ENCODE measurements at places on chromosomes 2 and 18. TPM values are rescaled to one million over a fixed set of nuclear protein-coding genes. Genes with fewer than 3 reads are reported as not detected.

- no peak for DNase-seq
Measured at GRCh38 chr2:205892251-205892655, 193.7 kb downstream of the INO80D start.

- DNase-seq, result peak; percentile 75
Measured at GRCh38 chr2:42089340-42089925, 41.6 kb downstream of the PKDCC start.

DNA sequence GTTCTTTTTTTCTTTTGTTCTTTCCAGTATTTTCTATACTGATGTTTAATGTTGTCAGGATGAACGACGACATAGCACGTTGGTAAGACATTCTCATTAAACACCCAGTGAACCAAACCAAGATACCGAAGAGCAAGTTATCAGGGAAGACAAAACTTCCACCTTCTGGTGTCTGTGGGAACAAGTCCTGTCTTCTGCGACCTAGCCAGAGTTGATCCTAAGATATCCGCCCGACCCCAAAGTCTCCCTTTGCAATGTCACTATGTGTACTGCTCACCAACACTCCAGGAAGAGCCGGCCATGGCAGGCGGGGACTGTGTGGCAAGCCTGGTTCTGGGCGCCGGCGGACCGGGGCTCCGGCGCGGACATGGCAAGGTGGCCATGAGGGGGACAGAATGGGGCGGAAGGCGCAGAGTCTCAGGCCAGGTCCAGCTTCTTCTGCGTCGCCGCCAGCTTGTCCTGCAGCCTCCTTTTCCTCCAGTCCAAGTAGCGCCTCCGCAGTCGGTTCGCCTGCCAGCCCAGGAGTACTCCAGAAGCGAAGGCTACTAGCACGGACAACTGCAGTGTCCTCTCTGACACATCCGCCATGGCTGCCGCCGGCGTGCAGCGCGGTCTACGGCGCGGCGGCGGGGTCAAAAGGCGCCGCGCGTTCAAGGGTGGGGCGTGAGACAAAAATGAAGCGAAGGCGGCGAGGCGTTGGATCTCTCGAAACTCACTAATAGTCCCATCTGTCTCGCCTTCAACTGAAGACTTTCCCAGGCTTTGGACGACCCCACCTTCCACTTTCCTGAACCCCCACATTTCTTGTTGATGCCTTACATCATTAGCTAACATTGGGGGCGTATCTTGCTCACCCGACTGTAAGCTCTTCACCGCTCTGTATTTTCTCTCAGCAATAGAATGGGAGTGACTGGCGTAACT is at the start of gene MTLN:
MTLN (minus strand) TSS at position 610 of the 921 bp plus-strand sequence; CDS start at position 588, 22 bp downstream.
- peak; percentile 76 for DNase-seq

DNA sequence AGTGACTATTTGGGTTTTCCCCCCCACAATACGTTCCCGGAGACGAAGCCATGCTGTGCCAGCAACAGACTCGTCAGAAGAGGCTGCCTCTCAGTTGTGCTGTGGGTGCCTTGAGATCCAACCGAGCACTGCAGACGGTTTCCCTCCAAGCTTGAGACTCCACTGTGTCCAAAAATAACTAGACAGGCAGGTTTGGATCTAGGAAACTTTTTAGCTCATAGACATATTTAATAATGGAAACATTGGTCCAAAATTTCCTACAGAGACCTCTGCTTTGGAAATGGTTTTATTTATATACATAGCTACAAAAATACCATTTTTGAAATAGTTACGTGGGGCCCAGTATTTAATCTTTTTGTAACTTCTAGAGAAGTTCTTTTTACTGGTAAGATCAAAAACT is 63.1 kb upstream of the SPATS2L start:
- DNase-seq, result no peak

DNA sequence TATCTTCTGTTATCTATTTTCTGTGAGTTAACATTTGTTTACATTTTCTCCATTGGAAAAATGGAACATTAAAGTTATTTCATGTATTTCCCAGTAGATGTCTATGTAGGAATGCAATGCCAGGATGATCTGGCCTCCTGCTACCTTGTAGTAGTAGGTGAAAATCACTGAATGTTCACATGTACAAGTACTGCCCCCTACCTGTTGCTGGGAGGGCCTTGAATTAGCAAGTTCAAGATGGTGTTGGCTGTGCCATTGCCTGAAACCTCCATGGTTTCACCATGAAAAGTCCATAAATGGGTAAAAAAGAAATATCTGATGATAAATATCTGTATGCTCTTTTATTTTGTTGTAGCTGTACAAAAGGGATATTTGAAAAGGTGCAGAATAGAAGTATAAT is 30.7 kb downstream of the XRCC5 start:
- no peak for DNase-seq

DNA sequence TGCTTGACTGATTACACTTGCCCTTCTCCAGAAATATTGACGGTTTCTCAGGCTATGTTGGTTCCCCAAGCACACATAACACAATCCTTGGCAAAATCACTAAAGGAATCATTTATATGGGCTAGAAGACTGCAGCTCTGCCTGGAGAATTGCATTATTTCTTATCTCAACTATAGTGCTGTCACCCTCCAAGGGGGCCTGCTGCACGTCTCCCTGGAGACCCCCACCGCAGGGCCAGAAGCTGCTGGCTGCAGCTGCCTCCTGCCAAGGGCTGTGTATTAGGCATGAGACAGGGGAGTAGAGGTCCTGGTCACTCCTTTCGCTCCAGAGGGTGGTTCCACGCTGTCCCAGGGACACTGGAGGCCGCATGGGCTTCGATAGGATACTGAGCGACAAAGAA is 76.6 kb downstream of the LRRC30 start:
- DNase-seq, result no peak

DNA sequence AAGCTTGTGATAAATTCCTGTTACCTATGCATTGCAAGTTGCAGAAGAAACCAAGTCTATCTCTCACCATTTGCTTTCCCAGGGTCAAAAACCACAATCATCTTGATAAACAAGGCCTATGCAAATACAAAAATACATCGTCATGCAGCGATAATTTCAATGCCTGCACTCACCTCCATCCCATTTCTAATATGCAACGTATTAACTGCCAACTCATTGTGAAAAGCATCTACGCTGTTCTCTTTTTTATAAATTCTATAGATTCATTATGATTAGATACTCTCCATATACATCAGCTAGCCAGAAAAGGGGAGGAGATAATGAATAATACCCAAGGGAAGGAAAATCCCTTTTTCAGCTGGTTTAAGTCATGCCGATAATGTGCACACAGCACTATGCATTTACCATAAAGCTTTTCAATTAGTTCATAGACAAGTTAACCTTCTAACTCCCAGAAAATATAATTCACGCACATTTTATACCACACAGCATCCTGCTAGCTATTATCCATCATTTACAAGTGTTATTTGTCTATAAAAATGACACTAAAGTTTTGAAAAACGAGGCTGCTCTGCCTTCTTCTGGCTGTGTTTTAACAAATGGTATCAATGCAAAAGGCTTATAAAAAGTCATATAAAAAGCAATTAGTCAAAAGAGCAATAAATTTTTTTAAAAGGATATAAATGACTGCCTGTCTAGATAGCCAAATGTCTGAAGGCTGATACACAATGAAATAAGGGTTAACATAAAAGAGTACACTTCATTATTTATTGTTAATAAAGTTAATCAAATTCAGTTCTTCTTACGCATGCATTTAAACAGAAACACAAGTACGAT is 77.6 kb downstream of the AFF3 start:
- DNase-seq, result peak; percentile 10

GRCh38 chr2:11598228-11598731 is 64.4 kb downstream of the GREB1 start:
- no peak for DNase-seq

DNA sequence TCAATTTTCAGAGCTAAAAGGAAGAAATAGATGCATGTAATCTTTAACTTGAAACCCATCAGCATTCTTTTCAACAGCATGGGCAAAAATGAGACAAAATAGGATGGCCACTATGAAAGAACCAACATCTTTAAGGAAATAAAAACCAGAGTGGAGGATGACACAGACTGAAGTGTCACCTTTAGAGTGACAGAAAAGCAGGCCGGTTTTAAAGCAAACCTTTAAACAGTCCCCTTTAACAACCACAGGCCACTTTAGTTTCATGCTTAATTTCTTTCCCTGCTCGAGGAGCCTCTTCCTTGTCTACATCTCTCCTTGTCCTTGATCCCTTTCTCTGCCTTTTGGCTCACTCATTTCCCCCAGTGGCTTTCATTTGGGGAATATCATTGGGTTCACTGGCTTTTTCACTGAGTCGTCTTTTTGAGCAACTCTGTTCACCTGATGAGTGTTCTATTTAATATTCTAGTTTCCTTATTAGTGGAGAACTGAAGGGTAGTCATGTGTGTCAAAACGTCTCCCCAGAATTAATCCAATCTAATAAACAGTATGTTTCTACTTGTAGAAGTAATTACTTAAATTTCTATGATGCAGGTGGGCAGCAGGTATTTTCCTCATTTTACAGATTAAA is 72.5 kb downstream of the DOCK10 start:
- DNase-seq, result no peak

GRCh38 chr18:43159086-43159770 is 43.7 kb upstream of the RIT2 start:
- no peak for DNase-seq

DNA sequence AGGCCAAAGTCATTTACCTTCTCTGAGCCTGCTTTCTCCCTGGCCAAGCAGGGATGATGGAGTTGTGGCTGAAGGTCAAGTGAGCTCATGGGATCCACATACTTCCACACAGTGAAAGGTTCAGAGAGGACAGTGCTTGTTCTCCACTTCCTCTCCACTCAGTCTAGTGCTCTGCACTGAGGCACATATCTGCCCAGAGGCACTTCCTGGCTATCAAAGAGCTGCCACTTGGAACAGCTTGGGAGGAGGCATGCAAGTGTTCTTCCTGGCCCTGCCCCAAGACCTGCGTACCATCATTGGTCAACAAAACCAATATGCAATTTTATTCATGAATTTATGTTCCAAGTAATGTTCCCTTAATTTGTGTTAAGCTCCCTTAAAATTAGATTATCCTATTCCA is 71.9 kb downstream of the RNF152 start:
- no peak for DNase-seq

- DNase-seq, result no peak
Measured at GRCh38 chr2:137659616-137660015, 304.7 kb upstream of the HNMT start.

- DNase-seq, result no peak
Measured at GRCh38 chr2:180655393-180655792, 325.0 kb upstream of the UBE2E3 start.

DNA sequence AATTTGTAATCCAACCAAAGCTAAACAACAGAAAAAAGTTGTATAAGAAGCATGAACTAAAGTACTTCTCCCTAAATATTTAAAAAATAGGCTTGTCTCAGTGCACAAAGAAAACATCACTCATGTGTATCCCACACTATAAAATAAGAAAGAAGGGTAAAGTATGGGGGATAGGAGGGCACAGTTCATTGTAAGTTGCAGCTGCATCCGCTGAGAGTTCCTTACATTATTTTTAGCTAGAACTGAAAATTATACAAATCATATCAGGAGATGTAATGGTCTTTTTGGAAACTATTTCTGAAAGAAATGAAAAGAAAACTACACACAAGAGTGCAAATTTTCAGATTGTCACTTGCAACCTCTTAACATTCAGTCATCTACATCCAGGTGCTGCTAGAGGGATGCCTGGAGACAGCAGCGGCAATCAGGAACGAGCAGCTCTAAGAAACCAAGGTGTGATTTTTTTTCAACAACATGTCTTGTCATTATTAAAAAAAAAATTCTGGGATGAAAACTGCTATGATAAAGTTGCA is 273.6 kb downstream of the ASXL3 start:
- DNase-seq, result no peak

DNA sequence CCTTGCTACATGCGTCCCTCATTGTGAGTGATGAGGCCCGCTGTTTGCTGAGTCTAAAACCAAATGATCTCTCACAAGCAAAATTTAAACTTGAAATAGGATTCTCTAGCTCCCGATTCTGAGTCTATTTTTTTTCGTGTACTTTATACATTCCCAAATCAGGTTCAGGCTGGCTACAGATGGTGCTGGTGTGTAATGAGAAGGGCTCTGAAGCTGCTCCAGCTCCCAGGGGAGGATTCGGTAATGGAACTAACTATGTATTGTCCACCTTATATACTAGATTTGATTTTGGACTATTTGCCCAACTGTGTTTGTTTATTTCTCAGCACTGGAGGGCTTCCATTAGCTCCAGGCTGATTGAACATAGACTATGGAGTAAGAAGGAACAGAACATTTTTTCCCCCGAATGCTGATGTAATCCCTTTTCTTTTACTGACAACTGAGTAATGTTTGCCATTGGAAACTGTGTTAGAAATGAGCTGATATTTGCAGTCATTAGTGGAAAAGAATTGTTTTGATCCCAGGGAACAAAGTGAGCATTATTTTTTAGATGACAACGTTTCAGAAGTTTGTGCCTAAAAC is 274.0 kb upstream of the FIGN start:
- no peak for DNase-seq

DNA sequence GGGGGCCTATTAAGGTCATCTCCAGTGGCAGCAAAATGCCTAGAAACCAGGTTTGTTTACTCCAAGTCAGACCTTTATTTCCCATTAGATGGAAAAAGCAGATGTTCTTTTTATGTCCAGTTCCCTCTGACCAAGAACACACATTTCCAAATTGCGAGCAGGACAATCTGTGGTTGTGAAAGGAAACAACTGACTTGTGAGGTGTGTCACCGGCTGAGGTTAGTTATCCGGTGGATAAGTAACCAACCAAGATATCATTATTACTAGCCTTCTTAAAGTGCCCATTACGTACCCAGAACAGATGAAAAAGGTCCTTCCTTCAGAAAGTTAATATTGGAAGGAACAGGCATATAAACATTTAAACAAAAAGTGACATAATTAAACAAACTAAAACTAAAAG is 112.9 kb downstream of the THADA start:
- DNase-seq, result no peak

- DNase-seq, result no peak
Measured at GRCh38 chr18:56637711-56638231, 621 bp downstream of the TXNL1 start.

GRCh38 chr18:14969500-14969899 is 221.5 kb downstream of the ANKRD30B start:
- no peak for DNase-seq

- DNase-seq, result no peak
Measured at GRCh38 chr2:163708265-163708664, 27.5 kb downstream of the FIGN start.

GRCh38 chr2:172299741-172300140 is 127.6 kb upstream of the ITGA6 start:
- no peak for DNase-seq

- no peak for DNase-seq
Measured at GRCh38 chr18:63302220-63302619, 17.3 kb downstream of the BCL2 start.

- no peak for DNase-seq
Measured at GRCh38 chr2:218401890-218402289, 2.2 kb downstream of the CTDSP1 start.

- DNase-seq, result no peak
Measured at GRCh38 chr2:27773959-27774358, 2.4 kb downstream of the MRPL33 start.

- DNase-seq, result no peak
Measured at GRCh38 chr2:138548796-138549195, 47.2 kb downstream of the SPOPL start.

GRCh38 chr2:124353656-124354055 is 328.6 kb downstream of the CNTNAP5 start:
- no peak for DNase-seq

ATOH8 gene
- not detected for total RNA-seq

ADRA2B gene
- total RNA-seq, result 0.47 TPM

DSG4 gene
- total RNA-seq, result not detected

GNLY gene
- 24.0 TPM for total RNA-seq

ZNF385B gene
- total RNA-seq, result not detected

PLGLB1 gene
- 2.3 TPM for total RNA-seq

RAD51AP2 gene
- total RNA-seq, result not detected

PPP1R1C gene
- total RNA-seq, result not detected

CD8A gene
- total RNA-seq, result 0.31 TPM
